ENCODE measurements at places on chromosomes 4 and X.
A peak's percentile ranks its signal among the peaks of the same experiment; 100 is the strongest.

DNA sequence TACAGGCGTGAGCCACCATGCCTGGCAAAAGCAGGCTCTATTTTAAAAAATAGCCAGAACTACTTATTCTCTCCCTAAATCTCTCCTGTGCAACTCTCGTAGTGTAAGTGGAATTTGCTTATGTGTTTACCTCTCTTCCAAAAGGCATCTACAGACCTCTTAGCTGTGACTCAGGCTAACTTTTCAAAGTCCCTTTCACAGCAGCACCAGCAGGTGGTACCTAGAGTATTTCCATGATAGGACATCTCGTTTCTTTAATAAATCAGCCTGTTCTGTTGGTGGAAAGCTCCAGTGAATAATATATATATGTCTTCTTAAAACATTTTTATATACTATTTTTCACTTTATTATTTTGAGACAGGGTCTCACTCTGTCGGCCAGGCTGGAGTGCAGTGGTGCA is 89.0 kb downstream of the NSUN7 start:
- DNase-seq: no peak

DNA sequence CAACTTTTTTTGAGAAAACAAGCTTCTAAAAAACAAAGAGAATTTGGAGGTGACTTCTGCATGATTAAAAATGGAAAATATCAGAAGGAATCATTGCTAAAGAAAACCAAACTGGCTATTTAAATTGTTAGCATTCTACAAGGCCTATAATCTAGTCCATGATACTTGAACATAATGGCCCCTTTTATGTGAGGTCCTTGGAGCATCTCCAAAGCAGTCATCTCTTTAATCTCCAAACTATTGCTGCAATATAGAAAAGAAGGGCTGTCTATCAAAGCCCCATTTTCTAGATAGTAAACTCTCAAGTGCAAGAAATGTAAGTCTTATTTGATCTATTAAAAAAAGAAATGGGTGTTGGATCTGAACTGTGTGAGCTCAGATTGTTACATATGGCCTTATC is 615.1 kb downstream of the CENPC start:
- peak; percentile 70 for DNase-seq

GRCh38 chrX:100750883-100751282 is 19.0 kb upstream of the SYTL4 start:
- peak; percentile 16 for DNase-seq

- no peak for DNase-seq
Measured at GRCh38 chr4:5783486-5783885, 72.5 kb downstream of the EVC start.

- DNase-seq: no peak
Measured at GRCh38 chrX:57752866-57753265, 72.8 kb upstream of the NLRP2B start.

- DNase-seq: peak; percentile 51
Measured at GRCh38 chr4:7861440-7861881, 78.2 kb downstream of the AFAP1 start.

DNA sequence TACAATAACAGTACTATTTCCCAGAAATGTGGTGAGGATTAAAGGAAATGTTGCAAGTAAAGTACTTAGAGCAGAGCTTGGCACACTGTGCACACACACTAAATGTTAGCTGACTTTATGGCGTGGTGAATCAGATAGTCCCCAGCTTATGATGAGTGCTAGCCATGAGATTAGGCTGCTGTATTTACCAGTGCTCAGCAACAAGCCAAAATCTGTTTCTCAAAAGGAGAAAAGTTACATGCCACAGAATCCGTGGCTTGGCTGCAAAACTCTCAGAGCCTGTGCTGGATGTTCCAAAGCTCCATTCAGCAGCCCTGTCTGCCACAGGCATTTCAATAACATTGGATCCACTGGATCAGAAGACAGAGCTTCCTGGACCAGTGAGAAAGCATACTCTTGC is 12.8 kb upstream of the STBD1 start:
- no peak for DNase-seq

DNA sequence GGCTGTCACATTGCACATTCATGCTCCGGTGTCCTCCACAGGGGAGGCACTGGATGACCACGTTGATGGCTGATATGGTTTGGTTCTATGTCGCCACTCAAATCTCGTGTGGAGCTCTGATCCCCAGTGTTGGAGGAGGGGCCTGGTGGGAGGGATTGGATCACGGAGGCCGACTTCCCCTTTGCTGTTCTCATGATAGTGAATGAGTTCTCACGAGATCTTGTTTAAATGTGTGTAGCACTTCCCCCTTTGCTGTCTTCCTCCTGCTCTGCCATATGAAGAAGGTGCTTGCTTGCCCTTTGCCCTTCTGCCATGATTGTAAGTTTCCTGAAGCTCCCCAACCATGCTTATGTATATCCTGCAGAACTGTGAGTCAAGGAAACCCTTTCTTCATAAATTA is 22.3 kb upstream of the NAT8L start:
- DNase-seq: no peak

Measured in foreskin melanocyte (primary cell).